ENCODE measurements at places on chromosomes 3 and 15.
A peak's percentile ranks its signal among the peaks of the same experiment; 100 is the strongest.

GRCh38 chr3:155553780-155554179 lies 191.1 kb downstream of the PLCH1 start:
- DNase-seq: no peak

DNA sequence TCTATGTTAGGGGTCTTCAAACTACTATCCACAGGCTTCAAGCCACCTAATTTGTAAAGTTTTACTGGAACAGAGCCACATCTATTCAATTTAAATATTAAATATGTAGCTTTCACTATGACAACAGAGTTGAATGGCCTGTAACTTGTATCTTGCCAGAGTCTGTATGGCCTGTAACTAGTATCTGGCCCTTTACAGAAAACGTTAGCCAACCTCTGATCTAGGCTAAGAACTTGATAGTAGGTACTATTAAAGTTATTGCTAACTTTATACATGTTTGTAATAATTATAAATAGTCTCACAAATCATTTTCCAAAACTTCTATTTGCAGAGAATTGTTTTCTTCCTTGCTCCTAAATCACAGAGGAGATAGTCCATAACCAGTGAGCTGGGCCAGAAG lies 40.0 kb downstream of the ANKRD28 start:
- no peak for DNase-seq

GRCh38 chr15:76546805-76547204 lies 210.2 kb downstream of the ISL2 start:
- no peak for DNase-seq

DNA sequence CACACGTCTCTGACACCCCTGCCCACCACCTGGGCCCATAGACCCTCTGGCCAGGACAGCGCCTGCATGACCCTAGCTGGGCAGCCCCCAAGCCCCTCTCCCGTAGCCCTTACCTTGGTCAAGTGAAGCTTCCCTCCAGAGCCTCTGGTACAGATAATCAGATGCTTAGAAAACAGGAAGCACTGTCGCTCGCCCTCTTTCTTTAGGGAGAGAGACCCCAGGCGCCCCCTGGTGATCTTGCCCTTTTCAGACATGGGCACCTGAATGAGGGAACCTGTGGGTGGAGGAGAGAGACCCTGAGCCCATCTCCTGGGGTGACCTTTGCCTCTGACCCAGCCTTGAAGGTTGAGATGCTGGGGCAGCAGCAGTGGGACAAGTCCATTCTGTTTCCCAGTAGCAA lies 65.4 kb downstream of the RASGRF1 start:
- DNase-seq: no peak

- no peak for DNase-seq
These were observed 56.2 kb downstream of the B3GNT5 start for GRCh38 chr3:183309276-183309675.

GRCh38 chr3:55427739-55428138 lies 59.4 kb downstream of the WNT5A start:
- no peak for DNase-seq

GRCh38 chr3:105516972-105517371 lies 150.3 kb downstream of the ALCAM start:
- no peak for DNase-seq

DNA sequence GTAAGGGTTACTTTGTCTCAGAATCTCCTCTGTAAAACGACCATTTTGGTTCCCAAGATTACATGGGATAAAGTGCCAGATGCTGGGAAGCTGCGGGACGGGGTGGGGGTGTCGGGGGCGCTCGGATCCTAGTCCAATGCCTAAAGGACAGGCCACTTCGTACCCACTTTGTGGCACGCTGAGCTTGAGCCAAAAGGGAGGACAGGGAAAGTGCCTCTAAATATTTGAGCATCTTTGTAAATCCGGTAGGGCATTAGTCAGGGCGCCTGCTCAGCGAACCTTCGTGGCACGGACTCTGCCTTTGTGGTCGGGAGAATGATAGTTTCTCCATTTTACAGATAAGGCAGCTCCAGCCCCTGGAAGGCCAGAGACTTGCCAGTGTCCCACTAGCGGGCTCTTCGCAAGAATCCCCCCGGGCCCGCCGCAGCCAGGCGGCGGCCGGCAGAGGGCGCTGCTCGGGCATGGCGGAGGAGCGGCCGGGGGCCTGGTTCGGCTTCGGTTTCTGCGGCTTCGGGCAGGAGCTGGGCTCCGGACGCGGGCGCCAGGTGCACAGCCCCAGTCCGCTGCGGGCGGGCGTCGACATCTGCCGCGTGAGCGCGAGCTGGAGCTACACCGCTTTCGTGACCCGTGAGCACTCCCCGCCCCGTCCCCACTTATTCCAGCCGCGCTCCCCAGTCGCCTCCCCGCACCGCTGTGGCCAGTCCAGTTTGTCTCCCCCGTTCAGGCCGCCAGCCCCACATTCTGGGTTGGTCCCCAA lies 1.8 kb downstream of the RCCD1 start:
- peak; percentile 41 for DNase-seq

GRCh38 chr3:74862476-74862875 lies 248.0 kb upstream of the CNTN3 start:
- no peak for DNase-seq

- no peak for DNase-seq
These were observed 25.0 kb upstream of the MUSTN1 start for GRCh38 chr3:52859686-52860423.

DNA sequence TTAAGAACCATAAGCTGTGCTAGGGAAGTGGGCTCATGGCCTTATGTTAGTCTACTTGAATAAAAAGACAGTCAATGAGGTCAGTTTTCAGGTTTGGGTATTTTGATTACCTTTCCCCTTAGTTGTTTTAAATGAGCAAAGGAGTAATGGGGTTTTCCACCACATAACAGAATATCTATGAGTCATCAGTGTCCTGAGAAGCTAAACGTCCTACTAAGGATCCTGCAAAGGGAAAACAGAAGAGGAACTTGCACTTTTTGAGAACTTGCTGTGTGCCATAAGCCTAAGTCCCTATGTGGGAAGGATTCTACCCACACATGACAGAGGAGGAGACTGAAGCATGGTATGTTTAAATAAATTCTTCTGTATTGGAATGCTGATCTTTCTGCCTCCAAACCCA lies 292.8 kb upstream of the TMC3 start:
- DNase-seq: no peak

DNA sequence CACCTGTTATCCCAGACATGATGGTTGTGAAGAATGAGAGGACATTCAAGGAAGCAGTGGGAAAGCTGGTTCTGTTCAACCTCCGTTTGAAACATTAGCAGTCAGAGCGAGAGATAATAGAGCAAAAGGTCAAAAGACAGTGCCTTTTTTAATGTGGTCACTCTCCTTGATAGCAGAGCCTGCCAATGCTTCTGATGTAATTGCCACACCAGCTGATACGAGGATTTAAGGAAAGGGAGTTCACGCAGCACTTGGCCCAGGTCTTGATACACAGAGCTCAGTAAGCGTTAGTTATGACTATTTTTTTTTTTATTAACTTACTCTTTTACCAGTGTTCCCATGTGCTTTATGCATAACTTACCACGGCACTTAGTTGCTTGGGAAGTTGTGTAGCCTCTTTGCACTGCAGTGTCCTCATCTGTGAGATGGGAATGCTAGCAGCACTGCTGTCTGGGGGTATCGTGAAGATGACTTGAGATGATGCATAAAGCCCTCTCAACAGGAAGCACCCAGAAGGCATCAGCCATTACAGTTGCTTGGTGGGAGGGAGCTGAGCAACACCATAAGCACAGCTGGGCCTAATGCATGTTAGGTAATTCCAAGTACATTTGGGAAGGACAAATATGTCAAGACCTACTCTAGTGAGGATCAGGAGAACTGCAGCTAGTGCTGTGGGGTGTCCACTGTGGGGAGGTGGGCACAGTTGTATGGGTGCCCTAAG lies 123.3 kb upstream of the RASGRP1 start:
- no peak for DNase-seq

GRCh38 chr15:40095371-40096093 lies 13.1 kb downstream of the BMF start:
- no peak for DNase-seq

- no peak for DNase-seq
These were observed 142.3 kb downstream of the GHSR start for GRCh38 chr3:172305974-172306373.

DNA sequence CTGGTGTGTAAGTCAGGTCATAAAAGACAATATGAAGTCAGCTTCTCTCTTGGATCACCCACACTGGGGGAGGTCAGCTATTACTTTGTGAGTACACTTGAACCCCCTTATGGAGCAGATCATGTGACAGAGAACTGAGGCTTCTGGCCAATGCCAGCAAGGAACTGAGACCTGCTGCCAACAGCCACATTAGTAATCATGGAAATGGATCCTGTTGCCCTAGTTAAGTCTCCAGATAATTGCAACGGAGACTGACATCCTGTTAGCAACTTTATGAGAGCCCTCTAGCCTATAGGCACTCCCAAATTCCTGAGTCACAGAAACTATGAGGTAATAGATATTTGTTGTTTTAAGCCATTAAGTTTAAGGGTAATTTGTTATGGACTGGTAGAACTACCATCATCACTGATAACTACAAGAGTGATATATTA lies 110.4 kb upstream of the GMNC start:
- DNase-seq: no peak

- DNase-seq: no peak
These were observed 1.2 kb upstream of the RHO start for GRCh38 chr3:129527262-129527661.

- DNase-seq: no peak
These were observed 42.7 kb downstream of the DUT start for GRCh38 chr15:48373821-48374451.

DNA sequence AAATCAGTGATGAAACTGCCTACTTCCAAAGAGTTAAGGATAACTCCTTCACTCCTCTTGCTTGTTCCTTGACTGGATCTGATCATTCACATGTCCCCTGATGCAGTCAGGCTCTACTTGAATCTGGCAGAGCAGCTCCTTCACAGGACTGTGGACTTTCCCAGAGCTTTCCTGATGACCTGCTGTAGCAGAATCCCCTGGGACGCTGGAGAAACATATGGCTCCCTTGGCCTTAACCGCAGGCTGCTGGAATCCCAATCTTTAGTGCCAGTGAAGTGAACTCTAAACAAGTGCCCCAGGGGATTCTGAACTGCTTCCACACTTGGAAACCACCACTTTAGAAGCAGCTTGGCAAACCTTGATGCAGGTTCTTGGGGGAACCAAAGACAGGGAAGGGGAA lies 217.8 kb downstream of the CHST2 start:
- no peak for DNase-seq

GRCh38 chr15:48466820-48467219 lies 135.6 kb downstream of the DUT start:
- no peak for DNase-seq

GRCh38 chr3:23084367-23084766 lies 118.8 kb upstream of the UBE2E2 start:
- DNase-seq: no peak

- no peak for DNase-seq
These were observed 35.2 kb downstream of the GLB1 start for GRCh38 chr3:33061782-33062181.

- peak; percentile 52 for DNase-seq
These were observed 5.3 kb downstream of the CLK3 start for GRCh38 chr15:74620636-74621545.

GRCh38 chr3:197520311-197521276 lies 35.2 kb downstream of the BDH1 start:
- DNase-seq: no peak

- no peak for DNase-seq
These were observed 127.3 kb upstream of the LINGO1 start for GRCh38 chr15:77759896-77760592.

- DNase-seq: peak; percentile 77
These were observed at the start of gene LEO1 for GRCh38 chr15:51971375-51972133. Gene LEO1 (minus strand): TSS chr15:51971778. CDS start chr15:51971745, 33 bp downstream.

DNA sequence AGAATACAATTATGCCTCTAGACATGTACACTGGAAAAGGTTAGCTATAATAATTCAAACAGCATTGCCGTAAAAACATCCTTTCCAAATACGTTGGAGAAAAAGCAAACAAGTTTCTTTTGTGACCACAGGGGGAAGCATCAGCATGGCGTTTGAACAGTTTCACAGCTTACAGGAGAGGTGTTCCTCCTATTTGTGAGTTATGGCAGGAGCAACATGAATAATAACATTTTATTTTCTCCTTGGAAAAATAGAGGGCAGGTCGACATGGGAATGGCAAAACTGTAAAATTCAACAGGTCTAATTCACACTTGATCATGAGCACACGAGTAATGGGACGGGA lies 39.7 kb upstream of the GADL1 start:
- no peak for DNase-seq

DNA sequence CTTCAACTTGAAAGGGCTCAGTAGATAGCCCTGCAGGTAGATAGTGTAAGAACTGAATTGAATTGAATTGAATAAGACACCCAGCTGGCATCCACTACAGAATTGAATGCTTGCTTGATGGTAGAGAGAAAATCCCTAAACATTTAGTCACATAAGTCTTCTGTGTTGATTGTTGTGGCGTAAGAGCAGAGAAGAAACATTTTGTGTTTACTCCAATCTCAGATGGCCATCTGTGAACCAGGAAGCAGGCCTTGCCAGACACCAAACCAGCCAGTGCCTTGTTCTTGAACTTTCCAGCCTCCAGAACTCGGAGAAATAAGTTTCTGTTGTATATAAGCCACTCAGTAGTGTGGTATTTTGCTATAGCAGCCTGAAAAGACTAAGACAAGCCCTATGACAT lies 43.6 kb downstream of the SST start:
- DNase-seq: no peak

DNA sequence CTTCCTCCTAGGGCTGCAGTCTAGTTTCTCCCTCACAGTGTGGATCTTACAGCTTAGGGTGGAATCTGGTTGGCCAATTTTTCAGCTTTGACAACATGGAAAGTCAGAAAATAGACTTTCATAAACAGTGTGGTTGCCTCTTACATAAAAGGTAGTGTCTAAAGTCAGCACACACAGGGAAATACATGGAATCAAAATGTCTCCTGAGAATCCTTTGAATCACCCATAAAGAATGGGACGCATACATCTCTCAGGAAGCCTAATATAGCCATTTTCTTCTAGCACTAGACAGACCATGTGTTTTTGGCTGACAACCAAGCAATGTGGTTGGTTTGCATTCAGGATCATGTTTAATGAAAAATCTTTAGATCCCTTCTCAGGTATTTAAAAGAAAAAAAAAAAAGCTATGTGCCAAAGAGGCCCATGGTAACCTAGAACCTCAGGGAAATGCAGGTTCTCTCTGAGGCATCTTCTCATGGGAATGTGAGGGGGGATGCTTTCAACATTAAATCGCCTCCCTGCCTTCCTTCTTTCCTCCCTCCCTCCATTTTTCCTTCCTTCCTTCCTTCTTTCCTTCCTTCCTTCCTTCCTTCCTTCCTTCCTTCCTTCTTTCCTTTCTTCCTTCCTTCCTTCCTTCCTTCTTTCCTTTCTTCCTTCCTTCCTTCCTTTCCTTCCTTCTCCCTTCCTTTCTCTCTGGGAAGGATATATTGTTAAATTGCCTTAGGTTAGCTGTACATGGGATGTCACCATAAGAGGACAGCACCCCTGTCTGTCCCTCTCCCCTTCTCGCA lies 34.3 kb upstream of the ZBTB38 start:
- DNase-seq: no peak

DNA sequence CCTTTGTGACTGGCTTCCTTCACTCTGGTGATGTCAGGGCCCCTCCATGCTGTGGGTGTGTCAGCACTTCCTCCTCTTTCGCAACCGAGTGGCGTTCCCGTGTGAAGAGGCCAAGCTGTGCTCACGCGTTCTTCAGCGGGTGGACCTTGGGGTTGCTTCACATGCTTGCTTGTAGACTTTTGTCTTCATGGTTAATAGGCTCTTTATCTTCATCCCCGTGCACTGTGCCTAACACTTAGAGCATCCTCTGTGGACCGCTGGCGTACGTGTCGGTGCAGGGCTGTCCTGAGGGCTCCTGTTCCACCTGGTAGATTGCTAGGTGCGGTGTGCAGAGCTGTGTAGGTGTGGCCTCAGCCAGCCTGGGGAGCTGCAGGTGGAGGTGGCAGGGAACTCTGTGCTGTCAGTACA lies 182.3 kb downstream of the OR4M2 start:
- DNase-seq: no peak

Data from stimulated activated CD4-positive, alpha-beta T cell treated with anti-CD3 and anti-CD28 coated beads, Interleukin-1b, Interleukin-23, amount 100 ng/mL, for 1 hour (primary cell).